ENCODE measurements at places on chromosomes 16 and 17.

DNA sequence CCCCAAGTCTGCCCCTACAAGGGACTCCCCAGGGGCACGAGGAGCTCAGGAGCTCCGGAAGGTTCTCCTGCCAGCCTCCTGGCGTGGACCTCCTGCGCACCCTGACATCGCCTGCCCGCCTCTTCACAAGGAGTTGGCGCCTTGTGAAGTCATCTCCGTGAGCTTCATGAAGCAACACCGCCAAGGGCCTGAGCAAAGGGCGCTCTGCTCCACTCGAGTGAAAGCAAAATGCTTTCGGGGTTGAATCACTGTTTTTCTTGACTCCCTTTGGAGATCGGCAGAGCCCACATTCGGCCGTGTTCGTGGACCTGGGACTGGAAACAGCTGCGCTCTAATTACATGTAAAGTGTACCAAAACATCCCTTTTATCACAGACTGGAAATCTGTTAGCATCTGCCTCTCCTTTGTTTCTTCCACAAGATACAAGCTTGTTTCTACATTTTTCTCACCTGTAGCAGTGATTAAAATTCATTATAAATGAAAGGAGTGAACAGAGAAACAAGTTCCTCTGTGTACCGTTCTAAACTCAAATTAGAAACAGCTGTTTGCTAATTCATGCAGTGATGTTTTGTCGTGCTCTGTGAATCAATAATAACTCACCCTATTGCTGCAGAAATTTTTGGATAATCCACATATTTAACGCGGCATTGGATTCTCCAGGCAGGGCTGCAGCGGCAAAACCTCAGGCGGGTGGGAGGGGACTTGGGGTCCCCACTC lies 203.3 kb downstream of the ZNF423 start:
- no peak for DNase-seq

DNA sequence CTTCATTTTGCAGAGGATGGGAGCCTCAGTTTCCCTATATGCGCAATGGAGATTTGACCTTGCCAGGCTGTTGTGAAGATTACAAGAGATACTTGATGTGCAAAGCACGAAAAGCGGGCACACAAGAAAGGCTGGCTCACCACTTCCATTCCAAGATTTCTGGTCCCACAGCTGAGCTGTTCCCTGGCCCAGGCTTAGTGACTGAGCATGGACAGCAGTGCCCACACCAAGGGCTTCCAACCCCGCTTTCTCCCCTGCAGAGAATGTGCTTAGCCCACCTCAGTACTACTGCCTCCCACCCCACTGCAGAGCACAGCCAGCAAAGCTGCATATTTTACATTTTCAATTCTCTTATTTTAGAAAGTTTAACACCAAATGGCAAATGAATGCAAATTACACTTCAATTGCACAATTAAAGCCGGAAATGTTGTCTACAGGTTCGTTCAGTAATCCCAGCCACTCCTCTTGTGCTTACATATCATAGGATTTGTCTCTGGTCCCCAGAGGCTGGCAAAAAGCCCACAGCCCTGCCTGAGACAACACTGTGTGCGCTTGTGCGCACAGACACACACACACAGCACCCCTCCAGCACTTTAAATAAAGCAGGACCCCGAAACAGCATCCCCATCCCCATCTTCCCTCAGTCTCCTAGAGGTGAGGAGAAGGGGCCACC lies 51.8 kb downstream of the VAC14 start:
- DNase-seq: no peak

DNA sequence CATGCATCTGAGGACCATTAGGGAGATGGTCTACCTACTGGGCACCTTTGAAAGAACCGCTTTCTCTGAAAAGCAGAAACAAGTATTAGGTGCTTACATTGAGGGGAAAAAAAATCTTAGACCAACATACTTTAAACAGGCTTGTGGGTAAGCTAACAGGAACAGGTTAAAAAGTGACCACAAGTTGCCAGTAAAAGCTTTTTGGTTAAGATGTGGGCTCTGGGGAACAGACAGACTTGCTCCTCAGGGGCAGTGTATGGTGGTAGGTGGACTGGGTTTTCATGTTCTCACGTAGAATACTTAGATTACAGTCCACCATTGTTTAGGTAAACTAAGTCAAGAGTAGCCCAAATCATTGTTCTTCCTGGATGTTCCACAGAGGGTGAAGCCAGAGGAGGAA lies 41.2 kb downstream of the REXO5 start:
- no peak for DNase-seq

GRCh38 chr17:19541445-19541844 lies 7.8 kb downstream of the SLC47A1 start:
- DNase-seq: no peak

DNA sequence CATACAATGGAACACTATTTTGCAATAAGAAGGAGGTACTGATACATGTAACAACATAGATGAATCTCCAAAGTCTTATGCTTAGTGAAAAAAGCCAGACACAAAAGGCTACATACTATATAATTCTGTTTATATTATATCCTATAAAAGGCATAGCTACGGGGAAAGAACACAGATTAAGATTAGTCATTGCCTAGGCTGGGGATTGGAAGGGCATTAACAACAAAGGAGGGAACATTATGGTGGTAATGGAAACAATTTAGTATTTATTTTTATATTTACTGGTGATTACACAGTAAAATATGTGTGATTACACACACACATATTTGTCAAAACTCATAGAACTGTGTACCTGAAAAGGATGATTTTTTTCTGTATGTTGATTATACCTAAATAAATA lies 278.1 kb downstream of the ZFHX3 start:
- DNase-seq: no peak

GRCh38 chr17:59890720-59891119 lies 2.0 kb downstream of the TUBD1 start:
- DNase-seq: no peak

DNA sequence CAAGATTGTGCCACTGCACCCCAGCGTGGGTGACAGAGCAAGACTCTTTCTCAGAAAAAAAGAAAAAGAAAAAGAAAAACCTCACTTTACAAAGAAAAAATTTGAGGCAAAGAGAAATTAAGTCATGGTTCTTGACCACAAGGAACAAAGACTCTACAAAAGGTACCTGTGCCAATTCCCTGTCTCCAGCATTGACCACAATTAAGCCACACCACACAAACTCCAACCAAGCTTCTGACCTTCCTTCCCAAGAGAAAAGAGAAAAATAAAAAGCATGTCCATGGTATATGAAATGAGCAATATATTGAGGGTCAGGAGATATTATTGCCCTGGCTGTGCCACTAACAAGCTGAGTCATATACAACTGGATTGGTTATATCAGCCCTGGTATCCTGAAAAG lies 146.3 kb upstream of the NOG start:
- no peak for DNase-seq

GRCh38 chr16:57478396-57479204 lies 7.7 kb downstream of the DOK4 start:
- DNase-seq: no peak

DNA sequence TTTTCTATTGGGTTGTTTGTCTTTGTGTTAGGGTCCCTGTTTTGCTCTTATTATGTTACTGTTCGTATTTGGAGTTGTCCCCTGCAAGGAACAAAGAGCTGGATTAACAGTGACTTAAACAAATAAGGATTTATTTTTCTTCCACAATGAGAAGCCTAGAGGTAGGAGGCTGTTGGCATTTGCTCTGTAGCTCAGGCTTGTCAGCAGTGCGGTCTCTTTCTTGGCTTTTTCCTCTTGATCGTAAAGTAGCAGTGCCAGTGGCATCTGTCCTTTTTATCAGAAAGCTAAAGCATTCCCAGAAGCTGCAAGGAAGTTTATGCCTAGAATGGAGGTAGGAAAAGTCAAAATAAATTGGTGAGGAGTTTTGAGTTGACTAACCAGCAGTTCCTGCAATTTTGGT lies 154.1 kb downstream of the HS3ST4 start:
- DNase-seq: no peak

- no peak for DNase-seq
These were observed 19.1 kb downstream of the EMC8 start for GRCh38 chr16:85780281-85780680.

DNA sequence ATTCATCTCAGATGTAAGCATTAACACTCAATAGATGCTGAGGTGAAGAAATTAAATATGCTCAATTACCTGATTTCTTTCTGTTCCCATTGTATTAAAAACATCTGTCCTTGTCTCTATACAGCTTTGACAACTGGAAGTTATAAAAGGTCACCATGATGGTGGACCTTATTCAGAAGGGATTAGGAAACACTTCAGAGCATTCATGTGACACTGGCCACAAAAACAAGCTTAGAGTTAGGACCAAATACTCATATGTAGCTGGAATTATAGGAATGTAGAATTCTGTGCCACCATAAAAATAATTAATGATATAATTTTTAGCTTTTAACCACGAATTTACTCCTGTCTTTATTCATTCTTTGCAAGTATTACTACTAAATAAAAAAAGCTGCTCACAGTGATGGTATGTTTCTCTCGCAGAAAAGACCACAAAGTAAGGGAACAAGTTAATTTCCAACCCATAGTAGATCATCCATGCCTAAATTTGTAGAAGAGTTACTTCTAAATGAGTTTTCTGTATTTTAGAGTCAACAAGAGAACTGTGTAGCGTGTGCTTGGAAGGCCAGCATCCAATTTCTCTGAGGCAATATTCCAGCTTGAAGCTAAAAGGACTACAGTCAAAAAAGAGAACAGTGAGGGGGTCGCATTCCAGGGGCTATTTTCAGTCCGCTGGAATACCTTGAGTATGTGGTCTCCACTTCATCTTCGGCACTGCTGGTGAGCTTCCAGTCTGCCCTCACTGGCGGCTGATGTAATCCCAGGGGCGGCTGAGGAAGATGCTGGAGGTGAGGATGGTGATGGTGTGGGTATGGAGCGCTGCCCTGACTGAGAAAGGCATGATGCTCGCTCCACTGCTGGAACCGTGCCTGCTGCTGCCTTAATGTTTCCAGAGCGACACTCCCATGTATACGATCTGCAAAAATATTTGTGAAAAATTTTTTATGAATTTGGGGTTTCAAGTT lies 63.7 kb downstream of the CACNG1 start:
- no peak for DNase-seq
